ENCODE measurements at places on chromosomes 5 and 9.

DNA sequence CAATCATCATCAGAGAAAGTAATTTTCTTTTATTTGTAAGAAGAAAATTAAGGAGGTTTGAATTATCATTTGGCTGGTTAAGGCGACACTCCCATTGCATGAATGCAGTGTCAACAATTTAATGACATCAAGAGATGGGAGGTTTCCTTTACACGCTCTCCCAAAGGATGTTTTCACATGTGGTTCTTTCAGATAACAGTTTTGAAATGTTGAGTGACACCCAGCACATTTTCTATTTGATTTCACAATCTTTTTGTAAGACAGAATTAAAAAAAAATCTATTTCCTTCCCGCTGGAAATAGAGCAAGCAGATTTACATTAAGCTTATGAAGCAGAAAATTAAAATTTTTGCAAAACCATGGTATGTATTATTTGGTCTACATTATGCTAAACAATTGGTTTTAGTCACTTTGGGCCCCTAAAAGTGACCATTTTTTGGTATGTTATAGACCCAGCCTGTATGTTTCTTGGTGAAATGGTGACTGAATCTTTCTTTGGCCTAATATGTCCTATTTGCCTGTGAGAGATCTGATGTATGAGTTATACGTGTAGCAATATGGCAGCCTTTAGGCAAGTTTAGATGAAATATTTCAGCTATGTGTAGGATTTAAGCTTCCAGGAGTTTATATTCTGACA is 18.9 kb upstream of the ANKRD55 start:
- DNase-seq: no peak

- no peak for DNase-seq
Measured at GRCh38 chr9:100134731-100135130, 35.7 kb downstream of the INVS start.

DNA sequence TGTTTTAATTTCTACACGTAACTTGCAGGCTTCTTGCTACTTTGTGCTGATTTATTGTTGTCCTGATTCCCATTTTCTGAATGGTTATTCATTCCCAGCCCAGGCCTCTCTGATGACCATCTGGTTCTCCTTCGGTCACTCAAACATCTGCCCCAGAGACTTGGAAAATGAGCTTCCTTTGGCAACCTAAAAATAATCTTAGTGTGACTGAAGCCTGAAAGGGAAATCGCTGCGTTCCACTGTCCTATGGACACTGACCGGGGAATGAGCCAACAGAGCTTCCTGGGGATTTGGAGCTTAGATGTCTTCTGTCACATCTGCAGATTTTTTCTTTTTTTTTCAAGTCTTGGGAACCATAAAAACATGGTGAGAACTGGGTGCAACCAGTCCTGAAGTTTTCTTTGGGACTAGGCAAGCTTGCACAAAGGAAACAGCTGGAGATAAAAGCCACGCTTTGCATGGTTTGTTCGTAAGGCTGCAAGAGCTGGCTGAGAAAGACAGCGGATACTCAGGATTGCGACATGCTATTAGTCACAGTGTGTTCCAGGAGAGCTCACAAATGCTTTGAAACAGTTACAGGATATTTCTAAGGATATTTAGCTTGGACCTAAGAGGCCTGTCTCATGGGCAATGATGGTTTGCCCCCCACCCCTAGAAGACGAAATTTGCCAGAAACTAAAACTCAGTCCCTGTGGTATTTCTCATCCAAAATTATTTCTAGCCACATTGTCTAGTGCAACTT is 146.2 kb downstream of the GOLPH3 start:
- DNase-seq: peak; percentile 81

- DNase-seq: no peak
Measured at GRCh38 chr9:12875191-12875590, 100.4 kb downstream of the LURAP1L start.

DNA sequence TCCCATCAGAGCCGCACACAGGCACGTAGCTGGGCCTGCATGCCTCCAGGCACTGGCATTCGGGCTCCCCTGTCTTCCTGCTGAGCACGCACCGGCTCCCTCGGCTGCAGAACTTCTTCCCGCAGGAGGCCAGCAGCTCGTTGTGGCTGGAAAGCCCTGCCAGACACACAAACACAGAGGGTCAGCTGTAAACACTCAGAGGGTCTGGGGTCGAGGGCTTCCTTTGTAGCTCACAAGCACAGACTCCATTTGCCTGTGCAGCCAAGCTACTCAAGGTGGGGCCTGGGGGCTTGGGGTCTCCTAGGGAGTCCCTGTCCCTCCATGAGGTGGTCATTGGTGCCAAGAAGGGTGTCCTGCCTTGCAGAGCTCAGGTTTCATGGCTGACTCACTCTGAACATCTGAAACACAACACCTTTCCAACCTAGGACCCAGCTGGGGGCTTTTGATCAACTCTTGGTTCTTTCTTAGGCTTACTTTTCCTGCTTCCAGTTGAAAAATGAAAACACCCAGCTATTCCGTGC is 211.4 kb downstream of the FSTL4 start:
- no peak for DNase-seq

- peak; percentile 59 for DNase-seq
Measured at GRCh38 chr5:143445776-143446175, 42.3 kb upstream of the NR3C1 start.

GRCh38 chr5:78397831-78398230 is 37.4 kb downstream of the SCAMP1 start:
- no peak for DNase-seq

DNA sequence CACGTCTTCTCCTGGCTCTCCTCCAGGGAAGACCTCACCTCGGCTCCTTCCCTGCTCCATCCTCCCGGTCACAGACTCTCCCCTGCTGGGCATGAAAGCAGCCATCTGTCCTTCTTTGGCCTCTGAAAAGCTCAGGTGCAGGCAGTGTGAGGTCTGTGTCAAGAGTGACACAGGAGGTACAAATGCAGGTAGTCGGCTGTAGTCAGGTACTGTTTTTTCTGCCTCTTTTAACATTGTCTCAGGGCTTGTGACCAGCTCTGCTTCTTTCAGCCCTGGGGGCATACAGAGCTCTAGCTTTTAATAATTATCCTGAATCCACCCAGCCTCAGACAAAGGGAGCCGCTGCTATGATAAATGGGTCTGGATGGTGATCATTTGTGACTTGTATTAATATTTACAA is 46.4 kb downstream of the C5orf15 start:
- no peak for DNase-seq

GRCh38 chr9:38417003-38417945 is 7.0 kb downstream of the IGFBPL1 start:
- DNase-seq: peak; percentile 70

DNA sequence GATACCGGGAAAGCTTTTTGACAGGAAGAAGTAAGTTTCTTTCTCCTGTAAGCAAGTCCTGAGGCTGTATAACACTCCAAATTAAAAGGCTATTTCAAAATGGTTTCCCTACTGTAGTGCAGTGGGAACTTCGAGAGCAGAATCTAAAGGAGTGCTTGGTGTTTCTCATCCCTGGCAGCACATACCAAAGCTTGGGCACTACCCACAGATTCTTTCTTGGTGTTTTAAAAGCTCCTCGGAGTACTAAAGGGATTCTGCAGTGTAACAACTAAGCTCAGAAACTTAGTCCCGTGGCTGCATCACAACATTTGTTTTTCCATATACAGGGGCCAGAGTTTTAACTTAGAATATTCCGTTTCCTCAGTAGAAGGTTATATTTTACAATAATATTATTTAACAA is 5.6 kb upstream of the APC start:
- no peak for DNase-seq

DNA sequence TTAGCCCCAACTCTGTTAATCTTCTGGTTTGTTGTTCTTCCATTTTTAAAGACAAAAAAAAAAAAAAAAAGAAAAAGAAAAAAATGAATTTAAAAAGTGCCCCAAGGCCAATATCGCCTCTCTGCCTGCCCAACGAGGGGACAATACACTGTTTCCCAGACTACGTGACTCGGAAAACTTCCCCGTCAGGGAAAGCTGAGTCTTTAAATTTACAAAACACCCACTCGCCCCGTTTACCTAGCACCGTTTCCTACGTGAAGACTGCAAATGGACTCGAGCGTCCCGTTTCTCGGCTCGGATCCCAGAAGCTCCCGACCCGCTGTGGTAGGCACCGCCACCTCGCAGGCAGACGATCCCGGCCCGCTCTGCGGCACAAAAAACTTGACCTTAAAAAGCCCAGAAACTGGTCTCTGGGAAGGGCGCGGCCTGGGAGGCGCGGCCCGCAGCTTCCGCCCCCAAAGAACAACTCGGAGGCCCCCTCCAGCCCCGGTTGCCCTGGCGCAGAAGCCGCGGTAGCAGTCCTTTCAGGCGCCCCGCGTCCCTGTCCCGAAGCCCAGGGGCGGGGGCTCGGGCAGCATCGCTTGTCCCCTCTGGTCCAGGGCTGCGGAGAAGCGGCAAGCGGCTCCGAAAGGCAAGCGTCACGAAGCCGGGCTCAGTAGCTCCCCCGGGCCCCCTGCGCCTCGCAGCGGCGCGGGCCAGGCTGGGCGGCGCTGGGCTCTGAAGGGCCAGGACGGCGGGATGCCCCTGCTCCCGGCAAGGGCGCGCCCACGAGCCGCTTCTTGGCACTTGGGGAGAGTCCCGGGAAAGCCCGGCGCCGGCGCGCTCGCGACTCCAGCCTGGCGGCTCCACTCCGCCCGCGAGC is at the start of gene GCNT4:
GCNT4 (minus strand) TSS at position 367 of the 862 bp plus-strand sequence. CDS start 22,521 bp downstream, outside the sequence.
- DNase-seq: peak; percentile 79

DNA sequence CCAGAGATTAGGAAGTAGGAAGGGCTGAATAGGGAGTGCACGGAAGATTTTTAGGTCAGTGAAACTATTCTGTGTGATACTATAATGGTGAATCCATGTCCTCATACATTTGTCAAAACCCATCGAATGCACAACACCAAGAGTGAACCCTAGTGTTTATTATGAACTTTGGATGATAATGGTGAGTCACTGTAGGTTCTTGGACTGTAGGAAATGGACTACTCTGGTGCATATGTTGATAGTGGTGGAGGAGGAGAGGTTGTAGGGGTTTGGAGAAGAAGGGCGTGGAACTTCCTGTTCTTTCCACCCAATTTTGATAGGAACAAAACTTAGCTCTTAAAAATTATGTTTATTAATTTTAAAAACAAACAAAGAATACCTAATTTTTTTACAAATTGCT is 14.3 kb downstream of the CTSL start:
- DNase-seq: no peak

DNA sequence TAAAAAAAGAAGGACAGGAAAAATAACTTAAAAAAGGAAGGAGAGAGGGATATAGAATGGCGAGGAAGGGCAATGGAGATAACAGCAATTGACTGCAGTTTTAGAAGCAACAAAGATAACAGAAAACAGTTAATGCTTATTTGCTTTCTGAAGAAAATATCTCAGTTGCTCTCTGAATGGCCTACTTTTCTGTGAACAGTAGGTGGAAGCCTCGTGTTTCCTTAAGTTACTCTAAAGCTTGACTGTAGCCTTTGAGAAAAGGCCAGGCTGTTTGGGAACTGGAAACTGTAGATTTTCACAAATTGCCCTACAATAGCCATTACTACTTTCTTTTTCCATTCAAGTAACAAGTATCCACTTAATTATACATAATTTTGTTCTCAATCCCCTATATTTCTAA is 404.5 kb downstream of the YTHDC2 start:
- peak; percentile 32 for DNase-seq

DNA sequence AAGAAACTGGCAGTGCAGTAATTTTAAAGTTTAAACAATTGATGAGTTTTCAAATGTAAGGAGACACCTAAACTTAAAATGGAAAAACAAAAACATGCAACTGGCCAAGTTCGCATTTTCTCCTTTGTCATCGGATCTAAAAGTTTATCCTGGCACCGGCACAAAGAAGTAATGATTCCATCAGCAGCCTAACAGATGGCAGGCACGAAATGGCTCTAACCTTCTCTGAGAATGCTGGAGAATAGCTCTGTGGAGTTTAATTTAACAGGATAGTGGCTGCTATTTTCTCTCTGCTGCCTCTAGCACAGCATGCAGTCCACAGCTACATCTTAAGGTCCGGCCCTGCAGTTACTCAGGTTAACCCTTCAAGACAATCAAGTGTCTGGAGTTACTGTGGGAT is 82.2 kb downstream of the PRELID2 start:
- DNase-seq: peak; percentile 23

- no peak for DNase-seq
Measured at GRCh38 chr5:134020188-134020587, 15.4 kb upstream of the VDAC1 start.

DNA sequence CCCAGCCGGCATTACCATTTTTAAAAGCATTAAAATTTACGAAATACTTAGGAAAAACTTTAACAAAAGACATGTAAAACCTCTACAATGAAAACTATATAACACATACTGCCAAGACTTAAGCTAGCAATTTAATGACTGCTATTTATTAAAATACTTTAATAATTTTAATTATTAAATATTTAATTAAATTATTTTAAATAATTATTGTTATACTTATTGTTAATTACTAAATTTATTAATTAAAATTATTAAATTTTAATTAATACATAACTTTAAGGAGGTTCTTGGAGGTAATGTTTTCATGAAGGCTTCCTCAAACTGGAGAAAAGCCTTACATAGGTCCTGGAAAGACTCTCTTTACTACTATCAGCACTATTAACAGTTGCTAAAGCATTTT is 47.5 kb downstream of the C5orf22 start:
- no peak for DNase-seq

DNA sequence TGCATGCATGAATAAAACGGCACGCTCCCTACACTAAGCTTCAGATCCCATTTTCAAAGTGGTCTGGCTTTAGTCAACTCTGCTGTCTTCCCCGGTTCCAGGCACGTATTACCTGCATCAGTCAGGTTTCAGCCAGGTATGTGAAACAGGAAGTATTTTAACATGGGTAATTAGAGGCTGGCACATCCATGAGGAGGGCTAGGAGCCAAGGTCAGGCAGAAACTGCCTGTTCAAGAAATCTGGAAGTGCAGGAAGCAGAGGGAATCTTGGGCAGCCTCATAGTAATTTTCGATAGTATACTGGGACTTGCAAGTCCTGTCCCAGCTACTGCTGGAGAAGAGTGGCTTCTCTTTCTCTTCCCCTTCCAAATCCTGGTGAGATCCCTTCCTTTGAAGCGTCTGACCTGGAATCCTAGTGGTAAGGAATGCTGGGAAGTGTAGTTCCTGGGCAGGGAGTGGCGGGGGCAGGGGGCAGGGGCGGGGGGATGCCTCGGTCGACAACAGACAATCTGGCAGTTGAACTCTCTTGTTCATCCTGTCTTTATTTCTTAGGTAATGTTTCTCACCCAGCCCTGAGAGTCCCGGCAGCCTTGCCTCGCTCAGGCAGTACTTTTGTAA is 403.1 kb downstream of the TLE4 start:
- DNase-seq: peak; percentile 59

GRCh38 chr5:5258564-5258963 is 118.4 kb downstream of the ADAMTS16 start:
- no peak for DNase-seq

- no peak for DNase-seq
Measured at GRCh38 chr9:85009251-85009650, 339.7 kb downstream of the NTRK2 start.
